ENCODE measurements at places on chromosomes 3 and 15.

GRCh38 chr3:7025581-7026300 is 164.8 kb downstream of the GRM7 start:
- no peak for DNase-seq

DNA sequence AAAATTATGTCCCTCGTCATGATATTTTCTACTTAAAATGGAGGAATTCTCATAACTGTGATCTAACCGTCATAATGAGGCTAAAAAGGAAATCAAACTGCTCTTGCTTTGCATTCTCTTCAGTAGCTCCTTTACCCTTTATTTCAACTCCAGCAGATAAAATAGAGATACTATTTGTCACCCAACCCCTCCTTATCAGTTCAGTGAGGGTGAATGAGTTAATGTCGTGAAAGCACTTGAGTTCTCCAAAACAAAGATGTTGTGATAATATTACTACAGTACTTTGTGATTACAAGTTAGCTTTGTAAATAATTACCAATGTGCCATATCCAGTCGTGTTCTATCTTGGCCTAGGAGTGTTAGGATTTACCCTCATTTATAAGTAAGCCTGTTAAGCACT is 63.4 kb upstream of the ANKRD28 start:
- DNase-seq = no peak

DNA sequence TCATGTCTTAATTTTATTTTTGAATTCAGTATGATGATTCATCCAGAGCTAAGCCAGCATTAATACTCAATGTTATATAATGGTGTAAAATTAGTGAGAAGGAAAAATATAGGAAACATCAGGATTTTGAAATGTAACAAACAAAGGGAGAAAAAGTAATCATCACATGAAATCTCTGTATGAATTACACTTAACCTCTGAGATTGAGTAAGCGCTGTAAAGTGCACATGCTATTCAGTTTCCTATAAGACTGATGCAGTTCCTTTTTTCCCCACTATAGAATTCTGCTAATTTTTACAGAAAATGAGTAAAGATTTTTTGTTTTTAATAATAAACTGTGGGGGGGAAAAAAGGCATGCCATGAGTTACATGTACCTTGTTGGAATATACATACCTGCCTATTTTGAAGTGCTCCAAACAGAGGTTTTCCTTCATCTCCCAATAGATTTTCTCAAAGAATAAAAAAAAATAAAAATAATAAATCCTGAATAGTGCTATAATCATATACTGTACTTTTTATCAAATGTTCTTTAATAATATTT is 64.0 kb upstream of the TTBK2 start:
- DNase-seq = no peak

- peak; percentile 78 for DNase-seq
Measured at GRCh38 chr15:101088788-101089578, 162.9 kb downstream of the CHSY1 start.

DNA sequence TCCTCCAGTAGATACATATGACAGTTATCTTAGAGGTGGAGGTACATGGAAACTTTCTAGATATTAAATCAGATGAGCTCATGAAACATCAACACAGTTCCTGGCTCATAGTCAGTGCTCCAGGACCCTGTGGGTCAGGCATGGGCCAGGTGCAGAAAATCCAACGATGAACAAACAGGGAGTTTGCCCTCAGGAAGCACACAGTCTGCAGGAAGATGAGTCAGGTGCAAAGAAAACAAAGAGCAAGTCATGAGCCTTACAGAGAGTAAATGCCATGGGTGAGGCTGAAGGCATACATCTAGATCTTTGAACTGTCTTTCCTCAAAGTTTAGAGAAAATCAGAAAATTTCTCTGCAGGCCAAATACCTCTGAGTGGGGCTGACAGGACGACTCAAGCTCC is 184.2 kb upstream of the TPM1 start:
- DNase-seq = no peak

DNA sequence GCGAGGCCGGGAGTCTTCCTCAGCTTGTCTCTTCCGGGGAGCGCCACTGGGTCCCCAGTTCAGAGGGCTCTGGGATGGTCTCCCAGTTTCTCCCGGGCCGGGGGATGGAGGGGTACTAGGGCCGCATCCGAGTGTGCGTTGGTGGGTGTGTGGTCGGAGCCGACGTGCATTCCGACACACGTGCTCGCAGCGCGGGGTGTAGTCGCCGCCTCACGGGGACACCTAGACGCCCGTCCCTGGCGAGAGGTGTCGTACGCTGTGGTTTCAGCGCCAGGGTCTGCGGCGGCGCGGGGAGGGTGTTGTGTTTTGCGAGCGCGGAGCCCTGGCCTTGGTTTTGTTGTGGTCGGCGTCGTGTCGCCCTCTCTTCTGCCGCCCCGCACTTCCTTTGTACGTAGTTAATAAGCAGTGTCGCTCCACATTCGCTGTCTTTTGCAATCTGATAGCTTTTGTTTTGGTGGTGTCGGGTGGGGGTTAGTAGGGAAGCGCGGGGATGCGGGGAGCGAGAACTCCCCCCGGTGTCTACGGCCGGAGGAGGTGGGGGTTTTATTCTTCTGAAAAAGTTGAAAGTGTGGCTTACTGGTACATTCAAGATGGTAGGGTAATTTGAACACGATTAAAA is 2.2 kb downstream of the IGF1R start:
- peak; percentile 56 for DNase-seq

DNA sequence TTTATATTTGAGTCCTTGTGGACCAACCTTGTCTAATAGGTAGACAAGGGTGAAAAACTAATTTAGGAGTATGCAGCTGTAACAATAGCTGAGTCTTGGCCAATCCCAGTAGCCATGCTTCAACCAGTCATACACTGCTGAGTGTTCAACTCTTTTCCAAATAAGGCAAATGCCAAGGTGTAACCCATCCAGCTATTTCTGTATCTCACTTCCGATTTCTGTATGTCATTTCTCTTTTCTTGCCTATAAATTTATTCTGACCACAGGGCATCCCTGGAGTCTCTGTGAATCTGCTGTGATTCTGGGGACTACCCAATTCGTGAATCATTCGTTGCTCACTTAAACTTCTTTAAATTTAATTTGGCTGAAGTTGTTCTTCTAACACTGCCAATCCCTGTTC is 93.2 kb downstream of the MAGI1 start:
- no peak for DNase-seq

- DNase-seq = no peak
Measured at GRCh38 chr3:5767304-5767703, 579.8 kb downstream of the EDEM1 start.

DNA sequence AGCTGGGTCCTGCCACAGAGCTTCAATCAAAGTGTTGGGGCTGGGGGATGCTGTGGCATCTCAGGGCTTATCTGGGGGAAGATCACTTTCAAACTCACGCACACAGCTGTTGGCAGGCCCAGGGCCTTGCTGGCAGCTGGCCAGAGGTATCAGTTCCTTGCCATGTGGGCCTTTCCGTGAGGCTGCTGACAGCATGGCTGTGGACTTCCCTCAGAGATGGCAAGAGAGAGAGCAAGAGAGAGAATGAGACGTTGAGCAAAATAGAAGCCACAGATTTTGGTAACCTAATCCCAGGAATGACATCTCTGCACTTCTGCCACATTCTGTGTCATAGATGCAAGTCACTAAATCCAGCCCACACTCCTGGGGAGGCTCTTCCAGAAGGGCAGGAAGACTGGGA is 91.0 kb downstream of the TPRG1 start:
- peak; percentile 48 for DNase-seq

GRCh38 chr15:67865766-67866165 is 25.9 kb upstream of the RNU6-1 start:
- DNase-seq = no peak

- DNase-seq = no peak
Measured at GRCh38 chr15:60006873-60007272, 2.8 kb downstream of the FOXB1 start.

DNA sequence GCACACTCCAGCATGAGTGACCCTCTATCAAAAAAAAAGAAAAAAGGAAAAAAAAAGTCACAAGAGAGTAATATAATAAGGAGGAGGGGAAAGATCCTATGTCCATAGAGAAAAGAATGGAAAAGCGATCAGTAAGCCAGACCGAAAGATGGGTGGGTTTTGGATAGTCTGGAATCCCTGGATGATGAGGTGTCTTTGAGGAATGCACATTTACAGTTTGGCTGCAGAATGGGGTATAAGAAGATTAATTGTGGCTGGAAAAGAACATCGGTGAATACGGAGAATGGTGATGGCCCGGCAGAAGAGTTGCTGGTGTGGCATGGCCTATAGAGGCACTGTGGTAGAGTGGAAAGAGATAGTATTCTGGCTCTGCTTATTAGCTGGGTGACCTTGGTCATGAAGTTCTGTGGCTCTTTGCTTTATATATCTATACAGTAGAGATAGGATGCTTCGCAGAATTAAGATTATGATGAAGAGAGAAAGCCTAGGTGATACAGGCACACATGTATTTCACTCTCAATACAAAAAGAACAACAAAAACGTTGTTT is 187.9 kb downstream of the AKAP13 start:
- no peak for DNase-seq

DNA sequence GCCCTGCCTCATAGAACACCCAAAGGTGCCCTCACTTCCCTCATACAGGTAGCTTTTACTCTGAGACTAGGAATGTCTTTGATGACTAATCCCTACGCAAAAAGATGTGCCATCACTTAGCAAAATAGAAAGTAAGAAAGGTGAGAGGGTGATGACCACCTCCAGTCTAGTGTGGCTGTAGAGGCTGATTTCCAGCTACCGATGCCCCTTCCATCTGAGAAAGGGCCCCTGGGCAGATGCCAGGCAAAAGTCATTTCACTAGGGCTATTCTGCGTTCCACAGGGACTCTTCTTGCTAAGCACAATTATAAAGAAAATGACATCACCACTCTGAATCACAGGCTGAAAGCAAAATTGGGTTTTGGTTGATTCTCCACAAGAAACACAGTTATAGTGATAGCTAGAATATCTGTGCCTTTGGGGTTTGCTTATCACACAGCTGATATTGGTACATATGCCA is 77.4 kb downstream of the RBPMS2 start:
- DNase-seq = no peak

DNA sequence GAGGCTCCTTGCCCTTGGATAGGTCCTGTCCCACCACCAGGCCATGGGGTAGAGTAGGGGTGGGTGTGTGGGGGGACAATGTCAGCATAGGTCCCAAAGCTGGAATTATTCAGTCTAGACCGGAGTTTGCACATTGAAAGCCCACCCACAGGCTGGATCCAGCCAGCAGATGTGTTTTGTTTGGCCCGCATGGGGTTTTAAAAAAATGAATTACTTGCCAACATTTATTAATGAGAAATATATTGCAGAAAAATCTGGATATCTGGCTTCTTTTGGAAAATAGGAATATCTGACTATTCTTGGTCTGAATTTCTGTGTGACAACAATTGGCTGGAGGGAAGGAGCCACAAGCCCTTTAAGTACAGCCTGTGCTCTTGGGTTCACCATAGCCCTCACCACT is 17.3 kb upstream of the LRIG1 start:
- DNase-seq = peak; percentile 34

- DNase-seq = no peak
Measured at GRCh38 chr3:81871358-81872155, 110.1 kb upstream of the GBE1 start.

DNA sequence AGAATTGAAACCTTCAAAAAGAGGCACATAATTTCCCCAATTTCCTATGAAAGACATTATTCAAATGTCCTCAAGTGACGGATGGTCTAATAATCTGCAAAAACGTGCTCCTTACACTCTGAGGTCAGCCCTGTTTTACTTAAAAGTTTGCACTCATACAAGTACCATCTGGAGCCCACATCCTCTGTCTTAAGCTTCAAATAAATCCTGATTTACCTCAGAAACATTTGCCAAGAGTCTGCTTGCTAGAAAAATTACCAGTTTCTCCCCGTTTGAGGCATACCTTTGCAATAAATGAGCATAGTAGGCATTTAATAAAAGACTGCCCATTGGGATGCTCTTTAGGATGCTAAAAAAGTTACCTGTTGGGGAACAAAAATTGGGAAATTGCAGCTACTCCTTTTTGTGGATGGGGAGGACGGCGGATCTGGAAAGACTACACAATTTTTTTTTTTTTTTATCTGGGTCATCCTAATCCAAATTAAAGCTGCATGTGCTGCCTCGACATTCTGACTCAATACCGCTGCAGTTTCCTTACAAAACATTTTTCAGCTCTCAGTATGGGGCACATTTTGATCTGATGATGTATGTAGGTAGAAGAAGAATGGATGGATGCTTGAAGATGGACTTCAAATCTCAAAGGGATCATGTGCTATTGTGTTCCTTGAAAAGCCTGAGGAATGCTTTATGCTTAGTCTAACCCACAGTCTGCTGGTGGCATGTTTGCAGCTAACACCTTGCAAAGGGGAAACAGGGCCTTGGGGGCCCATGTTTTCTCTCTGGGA is 233.7 kb upstream of the ADAMTS9 start:
- DNase-seq = no peak

DNA sequence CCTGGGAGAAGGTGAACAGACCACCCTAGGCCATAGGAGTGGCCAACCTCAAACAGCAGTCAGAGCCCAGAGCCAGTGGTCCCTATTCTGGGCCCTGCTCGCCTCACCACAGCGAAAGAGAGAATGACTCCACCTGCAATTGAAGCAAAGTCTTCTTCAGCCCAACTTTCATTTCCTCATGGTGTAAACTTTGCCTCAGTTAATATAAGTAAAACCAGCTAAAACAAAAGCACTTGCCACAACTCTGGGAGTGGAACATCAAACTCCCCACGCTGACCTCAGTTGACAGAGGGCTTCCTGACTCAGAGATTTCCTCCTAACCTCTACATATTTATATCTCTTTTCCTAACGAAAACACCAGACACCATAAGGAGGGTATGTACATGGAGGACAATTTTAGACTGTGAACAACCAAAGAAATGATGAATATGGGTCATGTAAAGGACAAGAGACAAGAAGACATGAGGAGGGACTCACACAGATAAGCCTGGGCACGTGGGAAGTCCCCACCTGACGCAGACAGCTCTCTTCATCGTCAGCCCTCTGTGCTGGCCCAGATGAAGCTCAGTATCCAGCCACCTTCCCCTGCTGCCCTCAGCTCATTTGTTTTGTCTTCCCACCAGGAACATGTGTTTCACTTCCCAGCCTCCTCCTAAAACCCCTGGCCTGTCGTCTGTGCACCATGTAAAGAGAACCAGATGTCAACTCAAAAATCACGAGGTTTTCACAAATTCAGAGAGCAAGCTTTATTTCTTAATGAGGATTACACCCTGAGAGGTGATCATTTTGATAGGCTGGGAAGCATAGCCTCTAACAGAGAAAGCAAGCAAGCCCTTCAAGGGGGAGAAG is 140.9 kb downstream of the KCNMB2 start:
- DNase-seq = no peak

- no peak for DNase-seq
Measured at GRCh38 chr3:40404591-40405198, 17.7 kb downstream of the ENTPD3 start.

GRCh38 chr15:50057905-50058639 is 61.0 kb downstream of the ATP8B4 start:
- DNase-seq = no peak

DNA sequence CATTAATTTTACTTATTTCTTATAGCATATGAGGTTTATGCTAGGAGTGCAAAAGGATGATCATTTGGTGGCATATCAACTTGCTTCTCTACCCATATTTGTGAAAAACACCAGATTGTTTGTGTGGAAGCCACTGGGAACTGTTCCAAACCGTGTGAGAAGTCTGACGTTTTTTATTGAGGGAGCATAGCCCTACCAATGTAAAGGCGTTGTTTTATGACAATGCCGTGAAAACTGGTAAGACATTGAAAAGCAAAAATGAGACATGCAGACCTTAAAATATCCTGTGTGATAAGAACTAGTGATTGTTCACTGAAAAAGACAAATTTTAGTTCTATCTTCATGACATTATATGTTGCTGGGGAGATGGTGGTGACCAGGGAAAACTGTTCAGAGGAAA is 87.8 kb downstream of the CHL1 start:
- DNase-seq = no peak

GRCh38 chr15:56919031-56919608 is 676 bp downstream of the TCF12 start:
- DNase-seq = peak; percentile 73

All from right hindlimb (tissue), 1 donor.